ENCODE measurements at places on chromosomes 5 and 9. TPM values are rescaled to one million over a fixed set of nuclear protein-coding genes. Genes with fewer than 3 reads are reported as not detected.

The PAPPA gene
- total RNA-seq: 4.9 TPM

The PCDHGA2 gene
- total RNA-seq: 2.6 TPM

The TAF11L10 gene
- not detected for total RNA-seq

The TMEM171 gene
- 2.4 TPM for total RNA-seq

The NNT gene
- total RNA-seq: 71.1 TPM

DNA sequence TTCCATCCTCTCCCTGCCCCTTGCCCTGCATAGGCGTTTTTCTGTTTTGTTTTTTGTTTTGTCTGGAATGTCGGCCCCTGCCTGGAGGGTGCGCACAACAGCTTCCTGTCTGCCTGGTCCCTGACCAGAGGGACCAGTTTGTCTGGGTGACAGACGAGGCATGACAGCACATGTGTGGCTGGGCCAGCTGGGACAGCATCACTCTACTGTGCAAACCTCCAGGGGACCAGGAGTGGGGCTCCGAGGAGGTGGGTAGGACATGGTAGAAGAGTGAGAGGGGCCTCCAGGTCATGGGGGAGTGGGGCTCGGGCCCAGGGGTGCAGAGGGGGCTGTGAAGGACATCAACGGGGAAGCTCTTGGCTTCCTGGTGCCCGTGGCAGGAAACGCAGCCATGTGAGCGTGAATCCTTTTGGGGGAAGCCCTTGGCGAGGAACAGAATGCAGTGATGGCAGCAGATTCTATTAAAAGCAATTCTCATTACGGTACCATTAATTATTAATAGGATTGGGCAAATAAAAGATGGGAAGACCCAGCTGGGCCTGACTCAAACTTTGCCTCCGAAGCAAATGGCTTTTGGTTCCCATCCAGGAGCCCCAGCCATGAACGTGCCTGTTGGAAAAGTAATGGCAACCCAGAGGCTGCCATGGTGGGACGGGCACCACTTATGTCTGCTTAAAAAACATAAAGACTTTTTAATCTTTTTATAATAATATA is 184.4 kb upstream of the IER5L start:
- DNase-seq: peak; percentile 84

DNA sequence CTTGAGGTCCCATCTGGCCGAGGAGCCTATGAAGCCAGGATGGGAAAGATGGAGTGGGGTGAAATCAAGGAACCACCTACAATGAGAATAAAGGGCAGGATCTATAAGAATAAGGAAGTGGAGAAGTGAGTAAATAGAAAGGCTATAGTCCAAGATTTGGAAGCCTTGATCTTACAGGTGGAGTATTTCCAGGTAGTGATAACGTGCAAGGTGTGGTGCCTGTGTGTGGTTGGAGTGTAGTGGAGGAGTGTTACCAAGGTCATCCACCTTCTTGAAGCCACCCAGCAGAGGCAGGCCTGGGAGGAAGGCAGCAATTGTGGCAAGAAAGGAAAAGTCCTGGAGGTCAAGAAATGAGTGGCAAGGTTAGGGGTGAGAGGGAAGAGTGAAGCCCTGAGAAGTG is 72.9 kb downstream of the IQGAP2 start:
- no peak for DNase-seq

GRCh38 chr9:124859803-124860581 is 1.8 kb downstream of the RPL35 start:
- no peak for DNase-seq

DNA sequence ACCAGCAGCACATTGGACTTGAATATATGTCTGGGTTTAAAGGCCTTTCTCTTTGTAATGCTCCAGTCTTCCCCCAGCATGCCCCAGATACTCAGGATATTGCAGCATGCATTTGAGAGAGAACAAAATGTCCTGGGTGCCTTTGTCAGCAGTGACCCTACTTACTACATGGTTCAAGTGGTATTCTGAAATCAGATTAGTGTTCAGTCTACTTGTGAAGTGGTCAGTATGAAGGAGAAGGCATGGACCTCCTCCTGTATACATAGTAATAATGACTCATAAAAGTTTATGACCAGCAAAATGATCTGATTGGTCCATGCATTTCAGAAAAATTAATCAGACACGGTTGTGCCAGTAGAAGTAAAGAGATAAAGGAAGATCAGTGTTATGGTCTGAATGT is 25.4 kb downstream of the GPR21 start:
- no peak for DNase-seq

- no peak for DNase-seq
These were observed 92.2 kb upstream of the CKMT2 start for GRCh38 chr5:81140943-81141342.

DNA sequence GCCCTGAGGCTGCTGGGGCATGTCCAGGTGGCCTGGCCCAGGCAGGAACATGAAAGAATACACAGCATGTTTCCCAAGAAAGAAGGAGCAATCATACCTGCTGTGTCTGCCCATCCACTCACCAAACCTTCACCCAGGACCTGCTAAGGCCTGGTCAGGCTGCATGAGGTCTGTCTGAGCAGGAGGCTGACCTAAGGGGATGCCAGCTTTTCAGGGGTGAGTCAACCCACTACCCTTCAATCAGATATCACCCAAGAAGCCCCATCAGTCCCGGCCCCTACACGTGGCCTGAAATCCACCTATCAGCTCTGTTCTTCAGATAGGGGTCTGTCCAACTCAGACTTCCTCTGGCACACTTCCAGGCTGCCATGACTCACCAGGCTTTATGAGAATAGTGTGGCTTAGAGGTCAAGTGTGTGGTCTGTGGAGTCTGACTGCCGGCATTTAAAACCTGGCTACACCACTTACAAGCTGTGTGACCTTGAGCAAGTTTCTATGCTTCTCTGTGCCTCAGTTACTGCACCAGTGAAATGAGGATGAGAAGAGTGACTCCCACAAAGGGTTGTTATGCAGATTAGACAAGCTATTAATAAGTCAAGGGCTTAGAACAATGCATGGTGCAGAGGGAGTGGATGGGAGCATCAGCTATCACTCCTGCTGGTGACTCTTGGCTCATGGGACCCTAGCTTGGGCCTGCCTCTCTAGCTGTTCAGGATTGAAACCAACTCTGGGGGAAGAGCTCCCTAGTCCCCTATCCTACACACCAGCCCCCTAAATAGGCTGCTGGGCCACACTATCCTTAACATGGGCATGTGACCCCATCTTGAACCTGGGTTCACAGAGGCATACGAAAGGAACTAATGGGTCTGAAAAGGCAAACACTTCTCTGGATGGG is 130.3 kb downstream of the PAX5 start:
- DNase-seq: peak; percentile 53

- no peak for DNase-seq
These were observed 32.5 kb downstream of the FAM169A start for GRCh38 chr5:74833537-74834266.

DNA sequence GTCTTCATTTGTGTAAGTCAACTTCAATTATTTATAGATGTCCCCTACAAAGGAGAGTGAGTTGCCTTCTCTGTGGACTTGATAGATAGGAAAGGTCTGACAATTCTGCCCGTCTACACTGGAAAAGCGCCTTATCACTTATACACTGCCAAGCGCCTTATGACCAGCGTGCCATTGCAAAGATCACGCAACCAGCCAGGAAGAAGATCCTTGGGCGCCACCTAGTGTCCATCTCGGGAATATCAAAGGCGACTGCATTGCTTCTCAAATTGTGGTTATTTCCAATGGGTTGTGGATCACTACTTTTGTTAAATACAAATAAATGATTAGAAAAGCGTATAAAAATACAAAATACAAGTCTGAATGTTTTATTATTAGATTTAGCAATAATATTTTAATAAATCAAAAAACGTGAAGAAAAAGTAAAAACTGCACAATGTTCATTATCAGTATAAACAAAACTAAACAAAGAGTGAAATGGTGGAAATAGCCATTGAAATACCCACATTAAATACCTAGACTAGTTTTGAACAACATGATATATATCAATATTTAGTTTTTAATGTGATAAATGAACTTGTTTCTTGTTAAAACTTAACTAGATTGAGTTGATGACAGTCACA is 27.8 kb downstream of the SUB1 start:
- peak; percentile 84 for DNase-seq

GRCh38 chr5:75885849-75886596 is 168.8 kb upstream of the POC5 start:
- no peak for DNase-seq

DNA sequence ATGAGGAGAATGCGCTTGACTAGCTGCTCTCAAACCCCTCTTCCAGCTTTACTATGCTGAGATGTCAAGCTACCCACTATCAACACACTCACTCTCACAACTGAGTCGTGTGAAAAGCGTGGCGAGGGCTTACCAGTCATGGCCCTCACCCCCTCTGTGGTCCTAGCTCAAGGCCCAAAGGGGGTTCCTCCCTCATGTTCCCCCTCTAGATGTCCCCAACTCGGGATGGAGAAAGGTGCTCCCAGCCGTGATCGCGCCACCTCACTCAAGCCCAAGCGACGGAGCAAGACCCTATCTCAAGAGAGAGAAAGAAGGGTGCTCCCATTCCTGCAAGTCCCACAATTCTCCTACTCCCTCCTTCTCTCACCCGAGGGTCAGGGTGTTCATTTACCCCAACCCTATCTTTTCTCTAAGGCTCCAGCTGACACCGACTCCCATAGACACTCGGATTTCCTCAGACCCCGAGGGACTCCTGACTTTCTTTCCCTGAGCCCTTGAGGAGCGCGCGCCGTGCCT is 559 bp downstream of the SLC38A9 start:
- DNase-seq: no peak

DNA sequence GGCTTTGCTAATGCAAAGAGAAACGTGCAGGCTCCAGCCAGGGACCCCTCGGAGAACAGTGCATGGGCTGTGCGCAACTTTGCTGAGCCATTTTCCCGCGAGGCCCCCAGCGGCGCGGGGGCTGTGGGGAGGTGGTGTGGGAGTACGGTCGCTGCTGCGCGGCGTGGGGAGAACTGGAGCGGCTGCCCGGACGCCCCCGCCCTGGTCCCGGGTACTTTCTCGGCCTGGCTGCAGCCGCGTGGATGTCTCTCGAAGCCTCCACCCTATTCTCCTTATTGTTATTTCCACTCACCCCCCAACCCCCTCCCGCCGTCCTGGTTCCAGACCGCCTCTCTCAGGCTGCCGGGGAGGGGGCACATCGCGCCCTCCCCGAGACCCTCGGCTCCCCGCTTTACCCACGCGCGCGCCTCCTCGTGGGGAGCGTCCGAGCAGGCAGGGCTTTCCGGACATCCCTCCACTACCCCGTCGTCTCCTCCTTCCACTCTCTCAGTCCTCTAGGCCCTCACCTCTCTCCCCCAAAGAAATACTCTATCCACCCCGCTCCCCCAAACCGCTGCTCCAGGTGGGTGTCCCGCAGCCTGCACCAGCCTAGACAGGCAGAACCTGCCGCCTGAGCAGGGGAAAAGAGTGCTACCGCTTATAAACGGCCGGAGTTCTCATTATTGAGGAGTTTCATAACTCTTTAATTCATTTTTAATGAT is 68.6 kb upstream of the TBCA start:
- no peak for DNase-seq

DNA sequence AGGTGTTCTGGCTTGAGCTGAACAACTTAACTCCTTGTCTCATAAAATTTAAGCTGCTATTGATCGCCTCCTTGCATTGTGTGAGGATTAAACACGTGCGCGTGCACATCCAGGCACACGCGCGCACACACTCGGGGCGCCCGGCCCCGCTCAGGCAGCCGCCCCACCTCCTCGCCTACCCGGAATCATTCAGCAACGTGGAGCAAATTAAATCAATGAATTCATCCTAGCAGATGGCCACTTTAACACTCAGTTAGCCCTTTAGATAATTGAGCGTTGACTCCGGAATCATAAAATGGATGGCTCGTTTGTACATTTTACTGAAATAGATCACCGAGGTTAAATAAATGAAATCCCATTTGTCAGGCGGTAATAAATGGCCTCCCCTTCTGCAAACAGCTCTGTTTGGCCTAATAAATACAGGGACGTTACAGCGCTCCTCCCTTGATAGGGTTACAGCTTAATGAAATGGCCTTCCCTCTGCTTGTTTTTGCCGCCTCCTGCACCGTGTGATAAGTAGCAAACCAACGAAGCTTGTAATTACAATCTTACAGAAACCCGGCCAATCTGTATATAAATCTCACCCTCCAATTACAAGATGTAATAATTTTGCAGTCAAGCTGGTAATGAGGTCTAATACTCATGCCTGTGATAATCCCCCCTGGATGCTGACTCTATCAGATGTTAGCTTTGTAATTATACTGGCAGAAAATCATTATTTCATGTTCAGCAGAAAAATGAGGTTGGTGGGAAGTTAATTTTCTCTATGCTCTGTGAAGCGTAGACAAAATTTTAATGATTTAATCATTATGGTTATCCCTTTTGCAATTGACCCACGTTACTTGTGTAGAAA is 229.7 kb upstream of the IRX4 start:
- DNase-seq: no peak

DNA sequence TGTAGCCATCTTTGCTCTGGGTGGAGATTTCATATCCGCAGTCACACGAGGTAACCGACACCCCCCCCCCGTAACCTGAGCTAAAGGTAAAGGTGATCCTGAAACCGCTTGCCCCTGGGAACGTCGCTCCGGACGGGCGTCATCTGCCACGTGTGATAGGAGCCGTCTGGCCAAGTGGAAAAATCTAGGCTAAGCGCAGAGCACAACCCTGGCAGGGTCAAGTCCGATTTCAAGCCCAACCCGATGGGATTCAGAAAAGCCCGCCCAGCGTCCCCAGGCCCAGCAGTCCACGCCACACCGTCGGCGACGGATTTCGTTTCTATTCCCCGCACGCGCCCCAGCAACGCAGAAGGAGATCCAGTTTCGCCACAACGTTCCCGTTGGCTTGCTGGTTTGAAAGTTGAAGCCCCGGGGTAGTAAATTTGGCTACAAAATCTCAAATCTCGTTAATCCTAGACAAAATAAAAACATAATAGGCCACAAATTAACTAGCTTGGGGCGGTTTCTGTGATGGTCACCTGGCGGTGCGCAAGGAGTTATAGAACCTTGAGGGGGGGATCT is 32.4 kb upstream of the NFIB start:
- DNase-seq: no peak

GRCh38 chr5:66511491-66511890 is 84.7 kb upstream of the MAST4 start:
- no peak for DNase-seq

DNA sequence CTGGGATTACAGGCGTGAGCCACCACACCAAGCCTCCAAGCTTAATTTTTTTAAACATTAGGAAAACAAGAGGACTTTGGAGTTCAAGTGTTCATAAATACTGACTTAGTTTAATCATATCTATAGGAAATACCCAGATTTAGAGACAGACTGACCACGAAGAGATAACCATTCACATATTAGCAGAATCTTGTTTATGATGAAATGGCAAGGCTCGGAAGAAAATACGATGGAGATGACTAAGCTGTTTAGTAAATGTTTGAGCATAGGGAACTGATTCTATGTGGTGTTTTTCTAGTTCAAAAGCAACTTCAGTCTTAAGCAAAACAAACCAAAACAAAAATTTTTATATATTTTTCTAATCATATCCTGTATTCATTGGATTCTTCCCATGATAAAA is 13.5 kb upstream of the TUSC1 start:
- DNase-seq: no peak

- DNase-seq: no peak
These were observed 320.8 kb downstream of the CCDC171 start for GRCh38 chr9:15873573-15874177.

GRCh38 chr5:8897316-8897715 is 648.6 kb downstream of the SEMA5A start:
- no peak for DNase-seq

GRCh38 chr5:107449369-107449768 is 221.4 kb downstream of the EFNA5 start:
- DNase-seq: no peak

GRCh38 chr5:131068076-131068475 is 97.0 kb downstream of the HINT1 start:
- no peak for DNase-seq
